A549 treated with Hydrocortisone at 1 μM for 4 hours (cell line): ENCODE measurements at places on chromosomes 2 and 18. TPM values are rescaled to one million over a fixed set of nuclear protein-coding genes. Genes with fewer than 3 reads are reported as not detected.

NR4A2 gene
- 1.7 to 3.1 TPM (median 2.1 TPM) in 5 replicates for total RNA-seq

SFXN5 gene
- total RNA-seq, result 12.3 to 14.3 TPM (median 12.5 TPM) in 5 replicates

PHOSPHO2 gene
- 1.7 to 3.8 TPM (median 3.0 TPM) in 5 replicates for total RNA-seq

WDR54 gene
- total RNA-seq, result 78.4 to 89.5 TPM (median 88.9 TPM) in 5 replicates

AFF3 gene
- 0.01 to 0.22 TPM (median 0.03 TPM) in 4 of 5 replicates, not detected in the other for total RNA-seq

GPBAR1 gene
- 0.14 to 0.29 TPM (median 0.18 TPM) in 5 replicates for total RNA-seq

MBOAT2 gene
- 52.0 to 67.0 TPM (median 61.1 TPM) in 5 replicates for total RNA-seq

KDSR gene
- total RNA-seq, result 37.6 to 43.8 TPM (median 40.5 TPM) in 5 replicates
